ENCODE measurements at places on chromosomes 13 and 19.

- no peak for DNase-seq
Observed at GRCh38 chr13:30341815-30342570, 34.6 kb upstream of the KATNAL1 start.

GRCh38 chr19:1383017-1383311 is 743 bp upstream of the NDUFS7 start:
- no peak for DNase-seq

- no peak for DNase-seq
Observed at GRCh38 chr13:23707674-23708073, 137.5 kb downstream of the TNFRSF19 start.

GRCh38 chr19:49301165-49301865 is 23.7 kb downstream of the SLC6A16 start:
- peak; percentile 33 for DNase-seq

DNA sequence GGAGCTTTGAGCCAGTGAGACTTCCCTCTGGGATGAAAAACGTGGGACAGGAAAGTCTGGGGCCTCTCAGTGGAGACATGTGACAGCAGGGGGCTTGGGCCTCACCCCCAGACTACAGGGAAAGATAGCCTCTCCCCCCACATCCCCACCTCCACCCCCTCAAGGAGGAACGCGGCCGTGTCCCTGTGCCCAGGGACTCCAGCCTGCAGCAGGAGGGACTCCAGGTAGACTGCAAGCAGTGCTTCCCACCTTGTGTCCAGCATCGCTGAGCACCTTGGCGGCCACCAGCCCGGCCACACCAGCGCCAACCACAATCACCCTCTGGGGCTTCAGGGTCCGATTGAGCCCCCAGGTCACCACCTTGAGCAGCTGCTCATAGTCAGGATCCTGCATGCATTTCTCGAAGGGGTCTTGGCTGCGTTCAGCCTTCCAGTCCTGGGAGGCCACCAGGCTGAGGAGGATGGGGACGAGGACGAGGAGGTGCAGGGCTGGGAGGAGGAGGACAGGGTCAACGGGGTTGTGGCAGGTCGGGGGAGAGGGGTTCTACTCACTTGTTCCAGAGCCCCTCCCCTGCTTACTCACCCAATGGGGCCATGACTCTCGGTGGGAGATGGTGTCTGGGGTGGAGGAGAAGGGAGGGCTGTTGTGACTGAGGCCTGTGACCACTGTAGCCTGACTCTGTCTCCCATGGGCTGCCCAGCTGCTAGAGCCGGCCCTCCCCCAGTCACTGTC is 955 bp downstream of the IL4I1 start:
- no peak for DNase-seq

DNA sequence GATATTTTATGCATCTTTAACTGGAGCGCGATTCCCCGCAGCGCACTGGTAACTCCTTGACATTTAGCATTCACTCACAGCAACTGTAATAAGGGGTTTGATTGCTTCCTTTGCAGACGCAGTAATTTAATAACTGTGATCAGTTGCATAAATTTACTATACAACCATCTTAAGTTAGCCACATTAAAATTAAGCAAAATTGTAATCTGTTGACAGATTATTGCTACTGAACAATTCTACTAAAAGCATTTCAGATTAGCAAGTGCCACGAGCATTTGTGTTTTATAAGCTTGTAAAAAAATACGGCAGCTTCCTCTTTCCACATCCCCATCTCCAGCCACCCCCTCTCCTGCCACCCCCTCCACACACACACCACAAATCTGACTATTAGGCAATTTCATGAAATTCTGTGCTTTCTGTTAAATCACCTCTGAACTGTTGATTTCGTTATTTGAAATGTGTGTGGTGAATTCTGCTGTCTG is 44.4 kb downstream of the TSHZ3 start:
- DNase-seq: no peak

Measured in thymus (tissue), 14 donors.